ENCODE measurements at places on chromosomes 12 and 14. TPM values are rescaled to one million over a fixed set of nuclear protein-coding genes. Genes with fewer than 3 reads are reported as not detected.

- H3K27ac ChIP-seq: peak overlapping the region; percentile 63
- H3K4me3 ChIP-seq: no peak overlapping the region
- peaks cover 39% of the 10 kb centered on the region for H3K4me1 ChIP-seq
- DNase-seq: no peak
- no peaks in the 10 kb centered on the region for H3K36me3 ChIP-seq
Measured at GRCh38 chr12:46522071-46522470, 149.5 kb upstream of the SLC38A2 start.

DNA sequence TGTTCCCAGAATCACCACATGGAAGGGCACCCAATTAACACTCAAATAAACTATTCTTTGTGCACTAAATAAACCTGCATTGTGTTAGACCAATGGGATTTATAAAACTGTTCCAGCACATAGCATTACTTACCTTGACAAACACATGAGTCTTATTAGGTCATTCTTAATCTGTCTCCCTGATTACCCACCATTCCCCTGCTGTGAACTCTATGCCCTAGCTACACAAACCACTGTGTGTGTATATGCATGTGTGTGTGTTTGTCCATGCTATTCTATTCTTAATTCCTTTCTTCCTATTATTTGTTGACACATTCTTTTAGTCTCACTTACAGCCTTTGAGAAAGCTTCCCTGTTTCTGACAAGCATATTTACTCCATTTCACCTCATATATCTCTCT is 303.6 kb upstream of the GARIN6 start:
- no peak for DNase-seq
- H3K27ac ChIP-seq: no peak overlapping the region
- H3K4me3 ChIP-seq: no peak overlapping the region
- H3K27me3 ChIP-seq: no peaks in the 10 kb centered on the region
- H3K36me3 ChIP-seq: no peaks in the 10 kb centered on the region

DNA sequence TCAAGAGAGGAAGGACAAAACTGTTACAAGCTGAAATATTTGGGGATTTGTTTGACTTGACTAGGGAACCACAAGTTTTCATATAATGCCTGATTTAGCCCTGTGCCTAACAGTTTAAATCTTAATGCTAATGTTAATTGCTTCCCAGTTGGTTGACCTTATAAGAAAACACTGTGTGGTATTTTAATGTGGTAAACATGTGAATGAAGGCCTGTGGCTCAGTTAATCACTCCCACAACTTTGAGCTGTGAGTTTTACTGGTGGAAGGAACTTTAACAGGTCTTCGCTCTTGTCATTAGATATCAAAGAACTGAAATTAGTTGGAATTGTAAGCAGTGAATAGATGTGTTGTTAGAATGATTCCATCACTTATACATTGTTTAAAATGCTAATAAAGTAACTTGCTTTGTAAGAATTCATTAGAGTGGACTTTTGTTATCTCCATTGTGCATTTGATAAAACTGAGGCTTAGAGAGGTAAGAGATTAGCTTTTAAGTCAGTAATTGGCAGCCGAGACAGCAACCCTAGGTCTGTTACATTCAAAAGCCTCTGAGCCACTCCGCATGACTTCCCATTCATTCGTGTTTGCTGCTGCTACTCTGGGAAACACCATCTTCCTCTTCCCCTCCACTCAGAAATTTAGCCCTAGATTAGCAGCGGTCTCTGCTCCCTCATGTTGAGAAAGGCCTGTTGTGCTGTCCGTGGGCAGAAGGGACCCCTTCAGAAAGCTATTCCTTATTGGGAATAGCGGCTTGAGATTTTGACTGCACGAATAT is 1.0 kb upstream of the TBK1 start:
- no peak overlapping the region for H3K27ac ChIP-seq
- no peak for DNase-seq
- peak overlapping the region; percentile 85 for H3K4me3 ChIP-seq
- H3K27me3 ChIP-seq: no peaks in the 10 kb centered on the region
- no peaks in the 10 kb centered on the region for H3K36me3 ChIP-seq

DNA sequence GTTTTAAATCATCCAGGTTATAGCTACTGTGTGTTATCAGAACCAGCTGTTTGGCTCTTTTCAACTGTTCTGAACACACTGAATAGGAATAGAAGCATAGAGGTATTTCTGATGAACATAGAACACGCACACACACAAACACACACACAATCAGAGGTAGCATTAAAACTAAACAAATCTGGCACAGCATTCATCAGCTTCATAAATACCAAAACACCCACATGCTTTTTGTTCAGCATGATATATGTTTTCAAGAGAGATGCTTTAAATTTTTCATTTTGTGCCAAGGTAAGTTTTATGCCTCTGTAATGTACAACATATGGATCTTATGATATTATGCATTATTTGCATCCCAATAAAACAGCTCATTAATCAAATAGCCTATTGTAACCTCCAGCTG is 208.6 kb downstream of the GALC start:
- no peak overlapping the region for H3K4me3 ChIP-seq
- no peak for DNase-seq
- H3K27ac ChIP-seq: no peak overlapping the region
- H3K27me3 ChIP-seq: no peaks in the 10 kb centered on the region

DNA sequence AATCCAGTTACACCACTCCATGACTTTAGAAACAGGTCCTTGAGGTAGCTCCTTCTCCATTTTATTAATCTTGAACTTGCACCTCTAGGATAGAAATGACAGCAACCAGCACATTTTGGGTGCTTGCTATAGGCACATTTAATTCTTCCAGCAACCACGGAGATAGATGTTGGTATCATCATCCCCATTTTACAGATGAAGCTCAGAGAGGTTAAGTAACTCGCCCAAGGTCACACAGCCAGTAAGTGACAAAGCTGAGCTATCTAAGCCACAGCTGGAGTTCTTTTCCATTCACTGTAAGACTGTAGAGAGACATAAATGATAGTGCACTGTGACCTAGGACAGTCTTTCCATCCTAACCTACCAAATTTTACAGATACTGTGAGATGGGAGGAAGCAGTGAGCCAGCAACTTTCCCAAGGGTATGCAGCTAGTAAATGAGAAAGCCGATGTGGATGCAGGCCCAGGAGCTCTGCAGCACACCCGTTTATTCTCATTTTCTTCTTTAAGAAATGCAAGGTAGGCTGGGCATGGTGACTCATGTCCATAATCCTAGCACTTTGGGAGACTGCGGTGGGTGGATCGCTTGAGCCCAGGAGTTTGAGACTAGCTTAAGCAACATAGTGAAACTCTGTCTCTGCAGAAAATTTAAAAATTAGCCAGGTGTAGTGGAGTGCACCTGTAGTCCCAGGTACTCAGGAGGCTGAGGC is 103.2 kb downstream of the TBX5 start:
- H3K27ac ChIP-seq: no peak overlapping the region
- H3K27me3 ChIP-seq: no peaks in the 10 kb centered on the region
- DNase-seq: no peak
- no peaks in the 10 kb centered on the region for H3K36me3 ChIP-seq
- H3K4me1 ChIP-seq: no peaks in the 10 kb centered on the region

- H3K36me3 ChIP-seq: no peaks in the 10 kb centered on the region
- H3K27me3 ChIP-seq: no peaks in the 10 kb centered on the region
- DNase-seq: no peak
- H3K4me1 ChIP-seq: no peaks in the 10 kb centered on the region
- no peak overlapping the region for H3K4me3 ChIP-seq
Measured at GRCh38 chr12:112066566-112066965, 42.0 kb downstream of the NAA25 start.

DNA sequence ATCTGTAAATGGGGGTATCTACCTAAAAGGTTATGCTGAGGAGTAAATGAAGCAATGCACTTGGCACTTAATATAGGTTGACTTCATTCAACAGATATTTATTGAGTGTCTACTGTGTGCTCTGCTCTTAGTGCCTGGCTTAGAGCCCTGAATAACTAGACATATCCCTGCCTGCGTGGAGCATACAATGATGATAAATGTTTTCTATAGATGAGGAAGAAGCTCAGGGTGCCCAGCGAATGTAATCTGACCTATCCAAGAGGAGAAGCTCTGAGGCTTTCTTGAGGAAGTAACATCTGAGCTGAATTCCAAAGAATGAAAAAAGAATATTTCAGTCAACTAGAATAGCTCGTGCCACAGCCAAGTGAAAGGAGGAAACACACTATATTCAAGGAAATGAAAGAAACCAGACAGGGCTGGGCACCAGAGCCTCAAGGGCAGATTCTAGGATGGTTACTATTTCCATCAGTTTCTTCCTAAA is 17.9 kb upstream of the HIGD1C start:
- H3K27ac ChIP-seq: no peak overlapping the region
- no peak overlapping the region for H3K4me3 ChIP-seq
- H3K4me1 ChIP-seq: peaks cover 4% of the 10 kb centered on the region
- DNase-seq: no peak

DNA sequence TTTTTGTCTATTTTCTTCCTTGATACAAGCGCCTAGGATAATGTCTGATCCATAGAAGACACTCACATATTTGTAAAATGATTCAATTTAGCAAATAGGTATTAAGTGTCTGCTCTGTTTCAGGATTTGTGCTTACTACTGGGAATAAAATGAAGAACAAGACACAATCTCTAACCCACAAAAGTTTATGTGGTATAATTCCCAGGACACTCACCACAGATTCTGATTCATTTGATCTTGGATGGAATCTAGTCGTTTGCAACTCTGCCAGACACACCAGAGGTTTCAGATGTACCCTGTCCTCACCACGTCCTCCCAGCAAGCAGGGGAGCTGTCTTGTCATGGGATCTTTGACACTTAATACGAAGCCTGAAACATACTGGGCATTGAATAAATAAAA is 208.3 kb downstream of the LRIG3 start:
- H3K4me1 ChIP-seq: no peaks in the 10 kb centered on the region
- no peaks in the 10 kb centered on the region for H3K27me3 ChIP-seq
- no peak overlapping the region for H3K4me3 ChIP-seq
- no peaks in the 10 kb centered on the region for H3K36me3 ChIP-seq

DNA sequence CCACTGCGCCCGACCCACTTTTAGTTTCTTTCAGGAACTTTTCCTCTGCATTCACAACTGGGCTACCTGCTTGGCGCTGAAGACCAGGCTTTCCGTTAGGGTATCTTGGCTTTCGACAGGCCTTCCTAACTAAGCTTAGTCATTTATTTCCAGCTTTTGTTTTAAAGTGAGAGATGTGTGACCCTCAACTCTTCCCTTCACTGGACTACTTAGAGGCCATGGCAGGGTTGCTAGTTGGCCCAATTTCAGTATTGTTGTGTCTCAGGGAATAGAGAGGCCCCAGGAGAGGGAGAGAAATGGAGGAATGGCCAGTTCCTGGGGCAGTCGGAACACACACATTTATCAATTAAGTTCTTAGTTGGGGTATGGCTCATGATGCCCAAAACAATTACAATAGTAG is 10.4 kb downstream of the MTA1 start:
- H3K36me3 ChIP-seq: no peaks in the 10 kb centered on the region
- H3K4me1 ChIP-seq: peaks cover 3% of the 10 kb centered on the region
- H3K27ac ChIP-seq: no peak overlapping the region
- no peak overlapping the region for H3K4me3 ChIP-seq
- H3K27me3 ChIP-seq: no peaks in the 10 kb centered on the region

DNA sequence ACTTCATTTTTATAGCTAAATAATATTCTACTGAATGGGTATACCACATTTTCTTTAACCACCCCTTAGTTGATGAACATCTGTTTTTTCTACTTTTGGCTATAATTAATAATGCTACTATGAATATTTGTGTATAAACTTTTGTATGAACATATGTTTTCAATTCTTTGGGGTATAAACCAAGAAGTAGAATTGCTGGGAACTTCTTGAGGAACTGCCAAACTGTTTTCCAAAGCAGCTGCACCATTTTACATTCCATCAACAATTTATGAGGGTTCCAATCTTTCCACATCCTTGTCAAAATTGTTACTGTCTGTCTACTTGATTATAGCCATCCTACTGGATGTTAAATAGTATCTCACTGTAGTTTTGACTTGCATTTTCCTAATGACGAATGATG is 221.8 kb downstream of the PRKD1 start:
- no peaks in the 10 kb centered on the region for H3K4me1 ChIP-seq
- H3K27ac ChIP-seq: no peak overlapping the region
- no peak for DNase-seq
- no peak overlapping the region for H3K4me3 ChIP-seq

GRCh38 chr12:44510510-44510909 is 365.6 kb downstream of the NELL2 start:
- no peaks in the 10 kb centered on the region for H3K27me3 ChIP-seq
- H3K4me1 ChIP-seq: no peaks in the 10 kb centered on the region
- no peak overlapping the region for H3K27ac ChIP-seq
- no peaks in the 10 kb centered on the region for H3K36me3 ChIP-seq

DNA sequence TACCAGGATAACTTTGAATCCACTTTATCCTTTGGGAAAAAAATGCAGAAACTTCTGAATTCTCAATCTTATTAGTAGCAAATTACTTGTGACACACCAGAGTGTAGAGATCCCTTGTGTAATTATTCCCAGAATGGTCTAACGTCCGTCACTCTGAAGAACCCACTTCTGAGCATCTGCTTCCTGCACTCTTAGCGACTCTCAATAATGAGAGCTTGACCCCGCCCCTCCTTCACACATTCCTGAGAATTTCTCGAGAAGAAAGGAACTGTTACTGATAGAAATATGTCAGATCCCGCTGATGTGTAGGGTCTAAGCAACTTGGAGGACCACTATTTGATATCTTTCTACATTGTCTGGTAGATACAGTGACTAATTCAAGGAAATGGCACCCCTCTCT is 218.3 kb upstream of the PDZRN4 start:
- H3K4me3 ChIP-seq: no peak overlapping the region
- no peaks in the 10 kb centered on the region for H3K36me3 ChIP-seq
- no peak overlapping the region for H3K27ac ChIP-seq
- peaks cover 2% of the 10 kb centered on the region for H3K27me3 ChIP-seq
- DNase-seq: no peak

GRCh38 chr14:20873370-20874177 is 17.6 kb upstream of the RNASE3 start:
- no peaks in the 10 kb centered on the region for H3K27me3 ChIP-seq
- no peak overlapping the region for H3K4me3 ChIP-seq
- H3K4me1 ChIP-seq: no peaks in the 10 kb centered on the region
- H3K27ac ChIP-seq: no peak overlapping the region
- H3K36me3 ChIP-seq: no peaks in the 10 kb centered on the region

DNA sequence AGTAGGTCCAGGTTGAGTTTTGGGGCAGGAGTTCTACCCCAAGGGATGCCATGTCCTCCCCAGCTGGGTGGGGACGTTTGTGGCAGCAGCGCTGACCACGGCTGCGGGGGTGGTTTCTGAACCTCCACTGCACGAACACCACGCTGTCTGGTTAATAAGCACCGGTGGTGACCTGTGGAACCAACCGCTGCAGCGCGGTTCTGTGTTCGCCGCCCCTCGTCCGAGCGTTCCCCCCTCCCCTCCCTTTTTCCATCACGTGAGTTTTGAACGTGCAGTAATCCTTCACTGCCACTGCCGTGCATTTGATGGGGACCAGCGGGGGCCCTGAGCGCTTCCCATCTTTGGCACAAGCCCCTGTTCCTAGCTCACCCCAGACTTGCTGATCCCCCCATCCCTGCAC is 6.4 kb upstream of the ADSS1 start:
- H3K27ac ChIP-seq: no peak overlapping the region
- no peak for DNase-seq
- no peaks in the 10 kb centered on the region for H3K27me3 ChIP-seq
- no peaks in the 10 kb centered on the region for H3K36me3 ChIP-seq

CCDC38 gene
- total RNA-seq: not detected

P2RX7 gene
- total RNA-seq: 10.8 TPM

COX8C gene
- not detected for total RNA-seq

B3GNT4 gene
- total RNA-seq: not detected

KCNJ8 gene
- total RNA-seq: 13.0 TPM

AGAP2 gene
- 0.57 TPM for total RNA-seq

SLC8A3 gene
- total RNA-seq: not detected

AREL1 gene
- total RNA-seq: 14.8 TPM

LTBR gene
- total RNA-seq: 101 TPM

FBXO21 gene
- total RNA-seq: 195 TPM

TRIAP1 gene
- 11.4 TPM for total RNA-seq

LPAR5 gene
- total RNA-seq: 1.1 TPM

GALNT8 gene
- 1.6 TPM for total RNA-seq

All from ovary (tissue), 10 donors.